Caco-2 (cell line): ENCODE measurements at places on chromosomes 2 and 18. TPM values are rescaled to one million over a fixed set of nuclear protein-coding genes. Genes with fewer than 3 reads are reported as not detected.

ADRA2B gene
- 0.12 and 0.20 TPM in 2 replicates for total RNA-seq

- no peak for DNase-seq
Measured at GRCh38 chr2:218329826-218330593, 26.6 kb upstream of the CATIP start.

DNA sequence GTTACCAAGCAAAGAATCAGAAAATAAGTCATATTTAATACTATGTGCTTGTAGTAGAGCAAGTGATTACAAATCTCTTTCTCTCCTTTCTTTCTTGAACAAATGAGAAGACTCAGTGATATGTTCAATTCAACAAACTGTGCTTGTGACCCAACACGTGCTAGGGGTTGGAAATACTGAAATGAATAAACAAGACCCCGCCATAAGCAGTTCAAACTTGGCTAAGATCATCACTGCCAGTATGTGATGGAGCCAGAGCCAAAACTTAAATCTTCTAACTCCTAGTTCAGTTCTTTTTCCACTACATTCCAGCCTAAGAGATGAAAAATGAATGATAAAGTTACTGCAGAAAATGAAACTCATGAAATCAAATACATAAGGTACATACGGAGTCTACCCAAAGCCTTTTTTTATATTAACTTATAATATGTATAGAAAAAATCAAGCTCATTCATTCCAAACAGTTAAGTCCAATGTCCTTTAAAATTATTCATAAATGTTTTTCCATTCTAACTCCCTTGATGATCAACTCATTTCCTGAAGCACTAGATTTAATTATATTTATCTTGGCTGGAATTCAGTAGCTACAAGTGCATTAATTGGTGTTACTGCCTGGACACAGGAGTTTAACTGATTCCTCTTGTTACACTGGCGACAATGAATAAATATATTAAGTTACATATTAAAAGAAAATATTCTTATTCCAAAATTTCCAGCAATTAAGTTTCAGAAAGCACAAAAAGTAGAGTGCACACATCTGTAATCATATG, 36.0 kb downstream of the GALNT3 start:
- DNase-seq = no peak

DNA sequence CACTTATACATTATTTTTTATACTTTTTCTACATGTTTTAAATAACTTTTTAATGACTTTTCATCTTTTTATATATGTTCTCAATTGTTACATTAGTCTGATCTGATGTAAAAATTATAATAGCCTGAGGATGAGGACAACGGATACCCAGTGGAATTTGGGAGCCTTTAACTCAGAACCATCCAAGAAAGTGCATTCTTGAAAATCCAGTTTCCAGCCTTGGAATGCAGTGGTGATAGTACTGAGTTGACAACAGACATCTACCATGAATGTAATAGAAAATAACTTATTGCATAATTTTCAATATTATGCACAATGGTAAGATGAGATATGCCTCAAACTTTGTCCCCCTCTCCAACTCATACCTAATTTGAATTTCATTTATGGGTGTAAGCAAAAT, 120.7 kb upstream of the ZC3H15 start:
- DNase-seq = no peak

GRCh38 chr2:9805435-9806297, 37.6 kb upstream of the TAF1B start:
- no peak for DNase-seq

GRCh38 chr2:68880213-68880612, 9.0 kb upstream of the BMP10 start:
- DNase-seq = no peak
